Sciatic nerve (tissue), 2 donors: ENCODE measurements at places on chromosomes 6 and 20. TPM values are rescaled to one million over a fixed set of nuclear protein-coding genes. Genes with fewer than 3 reads are reported as not detected.

POM121L2 gene
- total RNA-seq: not detected

DEF6 gene
- total RNA-seq: 11.6 TPM

ERVFRD-1 gene
- 0.22 TPM for total RNA-seq

NOX3 gene
- total RNA-seq: not detected

ZC3H12D gene
- 1.6 TPM for total RNA-seq

PRICKLE4 gene
- 9.0 TPM for total RNA-seq

CLIC5 gene
- 42.6 TPM for total RNA-seq

ANKRD60 gene
- total RNA-seq: not detected

TCF21 gene
- 0.80 TPM for total RNA-seq

CD24 gene
- total RNA-seq: 3.3 TPM

SLC17A9 gene
- total RNA-seq: 3.8 TPM

MDFI gene
- total RNA-seq: 15.2 TPM

MAK gene
- total RNA-seq: 0.40 TPM

IRF4 gene
- total RNA-seq: 4.7 TPM

CDH4 gene
- total RNA-seq: 2.2 TPM

HLA-F gene
- 71.2 TPM for total RNA-seq

TMEM244 gene
- total RNA-seq: not detected

HS3ST5 gene
- 1.9 TPM for total RNA-seq

MLN gene
- total RNA-seq: not detected

CCN6 gene
- 0.18 TPM for total RNA-seq

JARID2 gene
- total RNA-seq: 12.7 TPM

TFAP2A gene
- total RNA-seq: 1.6 TPM

LINC00237 gene
- total RNA-seq: not detected

GHRH gene
- total RNA-seq: not detected

POU3F2 gene
- 9.2 TPM for total RNA-seq

NAPB gene
- total RNA-seq: 18.7 TPM

SLC35F1 gene
- total RNA-seq: 24.6 TPM

WFDC12 gene
- not detected for total RNA-seq

HAO1 gene
- not detected for total RNA-seq

PRPH2 gene
- 2.4 TPM for total RNA-seq
